HCT116 (cell line): ENCODE measurements at places on chromosomes 3 and 15. TPM values are rescaled to one million over a fixed set of nuclear protein-coding genes. Genes with fewer than 3 reads are reported as not detected.

ATP8B4 gene
- 0.25 TPM for total RNA-seq

ST3GAL6 gene
- total RNA-seq, result 10.6 TPM

GOLGA8S gene
- total RNA-seq, result 0.15 TPM

CLDN1 gene
- total RNA-seq, result 0.20 TPM

PLOD2 gene
- 25.8 TPM for total RNA-seq

ZSCAN2 gene
- total RNA-seq, result 15.5 TPM

PTH1R gene
- 0.32 TPM for total RNA-seq

ITIH1 gene
- total RNA-seq, result 0.37 TPM

SLC7A14 gene
- not detected for total RNA-seq

VPS18 gene
- 16.9 TPM for total RNA-seq

SUCNR1 gene
- total RNA-seq, result 0.17 TPM

DMXL2 gene
- total RNA-seq, result 21.5 TPM

CNTN3 gene
- total RNA-seq, result not detected

CPLX3 gene
- total RNA-seq, result not detected

C3orf33 gene
- total RNA-seq, result 4.7 TPM

PLCH1 gene
- 3.8 TPM for total RNA-seq

CLDN18 gene
- total RNA-seq, result 0.17 TPM

POTEB3 gene
- not detected for total RNA-seq

SERPINI2 gene
- total RNA-seq, result 0.27 TPM

MYO5C gene
- 34.0 TPM for total RNA-seq

SAMD7 gene
- total RNA-seq, result not detected

MAP6D1 gene
- total RNA-seq, result 5.3 TPM

GPR27 gene
- not detected for total RNA-seq

PRTG gene
- total RNA-seq, result not detected

TYRO3 gene
- 34.6 TPM for total RNA-seq

EHD4 gene
- 28.0 TPM for total RNA-seq

TEX264 gene
- total RNA-seq, result 36.0 TPM

CHRM5 gene
- not detected for total RNA-seq

CD86 gene
- not detected for total RNA-seq

GPR156 gene
- total RNA-seq, result 0.15 TPM

KIF23 gene
- 83.7 TPM for total RNA-seq

GOLGA8J gene
- not detected for total RNA-seq

SI gene
- not detected for total RNA-seq

CAV3 gene
- total RNA-seq, result not detected

RAB6B gene
- total RNA-seq, result 14.1 TPM

SPINT1 gene
- 123 TPM for total RNA-seq

CCR9 gene
- not detected for total RNA-seq

SKOR1 gene
- total RNA-seq, result 0.81 TPM
